H9 (cell line): ENCODE measurements at places on chromosomes 1 and 21. TPM values are rescaled to one million over a fixed set of nuclear protein-coding genes. Genes with fewer than 3 reads are reported as not detected.
A peak's percentile ranks its signal among the peaks of the same experiment; 100 is the strongest.

LCE2A gene
- not detected in 2 replicates for total RNA-seq

SYDE2 gene
- total RNA-seq = 12.1 and 12.4 TPM in 2 replicates

LEFTY1 gene
- 102 and 107 TPM in 2 replicates for total RNA-seq

TMEM59 gene
- 111 and 131 TPM in 2 replicates for total RNA-seq

MX1 gene
- total RNA-seq = 5.1 and 6.3 TPM in 2 replicates

DNA sequence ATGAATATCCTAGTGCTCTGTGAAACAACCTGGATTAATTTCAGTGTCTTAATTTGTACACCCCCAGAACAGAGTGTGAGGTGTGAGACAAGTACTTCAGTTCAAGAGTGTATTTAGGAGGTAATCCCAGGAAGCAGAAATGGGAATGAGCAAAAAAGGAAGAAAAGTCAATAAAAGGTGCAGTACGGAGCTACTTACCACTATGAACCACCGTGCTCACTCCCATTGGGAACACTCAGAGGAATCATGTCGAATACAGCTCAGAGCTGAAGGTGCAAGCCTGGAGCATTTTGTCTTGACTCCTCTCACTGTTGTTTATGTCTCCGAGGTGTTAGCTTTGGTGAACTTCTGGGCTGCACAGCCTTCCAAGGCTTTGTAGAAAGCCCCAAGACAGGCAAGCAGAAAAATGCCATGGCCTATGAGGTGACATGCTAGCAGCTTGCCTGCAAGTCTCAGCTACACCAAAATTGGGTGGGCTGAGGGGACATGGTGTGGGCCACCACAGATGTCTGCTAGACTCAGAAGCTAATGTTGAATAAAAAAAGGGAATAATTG lies 7.4 kb upstream of the SVBP start:
- DNase-seq = no peak

DNA sequence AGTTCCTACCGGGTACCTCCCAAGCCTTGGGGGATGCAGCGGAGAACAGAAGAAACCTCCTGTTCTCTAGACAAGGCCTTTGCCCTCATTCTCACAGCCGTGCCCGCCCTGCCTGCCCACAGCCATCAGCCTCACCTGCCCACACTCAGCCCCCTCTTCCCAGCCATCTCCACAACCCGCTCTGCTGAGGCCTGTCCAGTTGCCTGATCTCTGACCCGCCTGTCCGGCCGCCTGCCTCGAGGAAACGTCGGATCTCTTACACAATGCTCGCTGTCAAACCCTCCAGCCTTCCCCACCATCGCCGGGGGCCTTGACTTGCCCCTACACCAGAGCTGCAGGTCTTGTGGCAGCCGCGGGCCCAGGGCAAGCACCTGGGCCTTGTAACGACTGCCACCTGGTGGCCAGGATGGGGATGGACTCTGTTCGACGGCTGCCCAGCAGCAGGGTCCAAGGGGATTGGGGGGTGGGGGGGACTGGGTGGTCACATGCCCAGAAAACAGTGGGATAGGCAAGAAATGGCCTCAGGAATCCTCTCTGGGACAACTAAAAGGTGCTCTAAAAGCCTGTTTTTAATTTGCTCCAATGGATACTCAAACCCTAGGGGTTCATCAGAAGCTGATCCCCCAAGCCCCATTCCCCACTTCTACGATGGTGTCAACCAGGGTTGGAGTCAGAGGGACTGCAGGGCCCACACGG lies 31.0 kb downstream of the SLC45A1 start:
- DNase-seq = peak; percentile 87

GRCh38 chr21:24948186-24948585 lies 659.1 kb downstream of the MRPL39 start:
- no peak for DNase-seq

GRCh38 chr1:19532519-19532918 lies 47.2 kb upstream of the CAPZB start:
- DNase-seq = no peak

DNA sequence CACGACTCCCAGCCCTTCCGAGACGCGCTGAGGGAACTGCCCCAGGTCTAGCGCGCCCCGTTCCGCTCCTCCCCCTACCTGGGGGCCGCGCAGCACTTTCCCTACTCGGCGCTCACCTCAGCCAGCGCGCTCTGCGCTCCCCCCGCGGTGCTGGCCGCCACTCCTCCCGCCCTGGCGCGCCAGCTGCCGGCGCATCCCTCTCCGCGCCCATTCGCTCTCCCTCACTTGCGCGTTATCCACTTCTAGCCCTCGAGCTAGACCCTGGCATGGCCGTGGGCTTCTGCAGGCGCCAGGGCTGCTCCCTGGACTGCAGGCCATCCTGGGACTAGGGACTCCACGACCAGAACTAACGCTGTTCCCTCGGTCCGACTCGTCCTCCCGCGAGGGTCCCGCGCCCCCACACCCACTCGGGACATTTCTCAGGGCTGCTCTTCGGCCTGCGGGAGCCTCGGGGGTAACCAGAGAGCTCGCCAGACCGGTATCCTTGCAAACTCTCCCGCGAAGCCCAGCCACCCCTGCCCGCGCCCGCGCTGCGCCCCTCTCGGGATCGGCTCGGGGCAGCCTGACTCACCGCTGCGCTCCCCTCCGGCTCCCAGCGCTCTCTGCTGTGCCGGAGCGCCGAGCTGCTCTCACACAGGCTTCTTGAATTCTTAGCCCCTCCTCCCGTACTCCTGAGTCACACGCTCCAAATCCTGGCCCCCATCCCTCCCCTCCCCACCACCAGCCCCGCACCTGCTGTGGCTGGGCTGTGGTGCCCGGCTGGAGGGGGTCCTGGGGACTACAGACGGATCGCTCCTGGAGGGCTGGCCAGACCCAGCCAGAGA lies at the start of gene NGF:
Gene NGF, minus strand, starts transcription at position 617 of the 824 bp plus-strand sequence. CDS start 51,454 bp downstream, outside the sequence.
- DNase-seq = peak; percentile 80

GRCh38 chr1:14259191-14259757 lies 339.2 kb upstream of the KAZN start:
- DNase-seq = no peak

DNA sequence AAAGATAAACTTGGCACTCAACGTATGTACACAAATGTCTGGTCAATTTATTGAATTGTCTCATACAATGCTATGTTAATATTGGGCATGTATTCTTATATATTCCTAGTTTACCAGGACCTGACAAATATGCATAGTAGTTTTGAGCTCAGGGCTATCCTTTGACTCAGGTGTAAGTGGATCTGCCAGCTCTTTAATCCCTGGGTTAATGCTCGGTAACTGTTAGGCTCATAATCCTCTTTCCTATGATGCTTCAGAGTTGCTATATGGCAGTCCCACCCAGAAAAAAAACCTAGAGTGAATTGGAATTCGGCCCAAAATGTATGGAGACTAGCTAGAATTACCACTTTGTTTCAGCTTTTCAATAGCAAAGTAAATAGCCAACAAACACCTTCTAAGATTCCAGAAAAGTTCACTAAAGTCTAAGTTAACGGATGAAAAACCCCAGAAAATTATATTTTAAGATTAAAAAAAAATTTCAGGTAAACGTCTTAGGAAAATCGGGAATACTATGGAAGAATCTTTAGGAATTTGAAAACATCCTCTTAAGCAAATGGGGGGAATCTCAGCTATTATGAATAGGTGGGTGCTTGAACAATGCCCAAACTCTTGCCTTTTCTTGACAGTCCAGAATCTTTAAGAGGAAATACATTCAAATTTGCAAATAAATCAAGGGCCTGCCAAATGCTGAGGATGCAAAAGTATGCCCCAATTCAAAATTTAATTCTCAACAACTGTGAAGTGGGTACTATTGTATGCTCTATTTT lies 10.9 kb downstream of the H3-3A start:
- no peak for DNase-seq
